ENCODE measurements at places on chromosomes 3 and 15.
A peak's percentile ranks its signal among the peaks of the same experiment; 100 is the strongest.

GRCh38 chr15:75663931-75664421 lies 16.3 kb downstream of the SNX33 start:
- no peak for DNase-seq

DNA sequence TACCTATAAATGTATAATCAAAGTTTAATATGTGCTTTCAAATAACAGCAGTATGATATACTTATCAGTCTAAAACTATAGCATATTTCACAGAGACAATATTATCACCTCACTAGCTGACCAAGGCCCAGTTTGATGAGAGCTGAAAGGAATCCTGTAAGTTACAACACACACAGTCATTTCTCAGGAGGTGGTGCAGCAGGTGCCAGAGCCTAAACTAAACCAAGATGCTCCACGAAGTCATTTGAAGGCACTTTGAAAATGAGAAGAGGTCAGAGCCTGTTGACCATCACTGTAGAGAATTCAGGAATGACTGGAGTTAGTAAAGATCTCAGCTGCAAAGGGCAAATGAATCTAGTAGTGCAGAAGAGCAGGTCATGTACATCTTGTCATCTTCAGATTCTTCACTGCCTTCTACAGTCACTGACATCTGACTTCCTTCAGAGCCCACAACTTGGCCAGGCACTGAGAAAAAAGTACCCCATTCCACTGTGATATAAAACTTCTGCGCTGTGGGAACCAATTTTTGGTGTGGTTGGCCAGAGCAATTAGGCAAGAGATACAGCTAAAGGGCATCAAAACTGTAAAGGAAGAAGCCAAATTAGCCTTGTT lies 7.9 kb downstream of the GBE1 start:
- DNase-seq = no peak

GRCh38 chr15:45048794-45049631 lies 26.0 kb downstream of the SORD start:
- DNase-seq = no peak

DNA sequence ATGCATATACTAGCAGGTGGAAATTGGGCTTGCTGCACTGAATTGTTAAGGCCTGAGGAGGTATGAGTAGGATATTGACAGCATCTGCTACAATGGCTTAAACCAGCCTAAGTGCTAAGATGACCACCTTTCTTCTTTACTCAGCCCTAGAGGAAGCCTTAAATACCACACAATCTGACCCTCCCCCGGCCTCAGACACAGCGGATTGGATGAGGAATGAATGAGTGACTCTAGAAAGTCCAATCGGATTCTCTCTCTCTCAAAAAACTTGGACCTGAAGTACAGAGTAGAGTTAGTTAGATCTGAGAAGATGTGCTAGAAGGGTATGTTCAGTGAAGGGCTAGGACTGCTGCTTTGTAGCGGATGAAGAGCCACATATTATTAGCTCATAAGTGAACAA lies 39.9 kb upstream of the C3orf49 start:
- DNase-seq = no peak

DNA sequence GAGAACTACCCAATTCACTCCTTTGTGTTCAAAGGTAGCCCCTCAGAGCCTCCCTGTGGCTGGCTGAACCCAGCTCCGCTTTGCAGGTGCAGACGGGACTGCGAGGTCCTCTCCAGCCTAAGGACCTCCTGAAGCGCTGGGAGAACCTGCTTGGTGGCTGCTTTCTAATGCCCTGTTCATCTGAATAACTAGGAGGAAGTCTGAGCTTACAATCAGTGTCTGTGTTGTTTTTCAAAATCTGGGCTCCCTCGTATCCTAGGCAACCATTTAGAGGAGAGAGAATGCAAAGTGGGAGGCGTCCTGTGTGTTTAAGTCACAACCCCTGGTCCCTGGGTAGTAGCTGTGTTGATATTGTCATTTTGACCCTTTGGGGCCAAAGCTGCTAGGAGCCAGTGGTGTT lies 99.9 kb downstream of the GABRG3 start:
- DNase-seq = no peak

DNA sequence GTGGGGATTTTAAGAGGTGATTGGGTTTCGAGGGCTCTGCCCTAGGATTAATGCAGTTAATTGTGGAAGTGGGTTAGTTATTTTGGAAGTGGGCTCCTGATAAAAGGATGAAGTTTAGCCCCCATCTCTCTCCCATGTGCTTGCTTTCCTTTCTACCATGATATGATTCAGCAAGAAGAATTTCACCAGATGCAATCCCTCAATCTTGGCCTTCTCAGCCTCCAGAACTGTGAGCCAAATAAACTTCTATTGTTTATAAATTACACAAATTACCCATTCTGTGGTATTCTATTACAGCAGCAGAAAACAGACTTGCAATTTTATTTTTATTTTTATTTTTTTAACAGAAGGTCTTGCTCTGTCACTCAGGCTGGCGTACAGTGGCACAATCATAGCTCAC lies 27.3 kb upstream of the UBE2E1 start:
- DNase-seq = peak; percentile 25

DNA sequence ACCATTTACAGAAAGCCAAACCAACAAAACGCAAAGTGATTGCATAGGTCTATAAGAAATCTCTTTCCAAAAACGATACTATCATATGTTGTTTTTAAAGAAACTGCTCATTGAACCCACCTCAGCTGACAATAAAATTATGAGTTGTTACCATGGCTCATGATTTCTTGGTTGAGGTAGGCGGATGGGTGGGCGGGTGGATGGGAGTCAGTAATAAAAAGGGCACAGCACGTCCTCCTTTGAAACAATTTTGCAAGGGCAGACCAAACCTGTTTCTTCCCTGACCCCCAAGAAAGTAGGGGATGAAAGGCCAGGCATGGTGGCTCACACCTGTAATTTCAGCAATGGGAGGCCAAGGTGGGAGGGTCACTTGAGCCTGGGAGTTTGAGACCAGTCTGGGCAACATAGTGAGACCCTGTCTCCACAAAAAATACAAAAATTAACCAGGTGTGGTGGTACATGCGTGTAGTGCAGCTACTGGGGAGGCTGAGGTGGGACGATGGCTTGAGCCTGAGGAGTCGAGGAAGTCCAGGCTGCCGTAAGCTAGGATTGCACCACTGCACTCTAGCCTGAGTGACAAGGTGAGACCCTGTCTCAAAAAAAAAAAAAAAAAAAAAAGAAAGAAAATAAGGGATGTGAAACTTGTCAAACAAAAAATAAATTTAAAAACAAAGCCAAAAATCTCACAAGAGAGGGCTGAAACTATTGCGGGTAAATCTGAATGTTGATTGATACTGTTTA lies 2.1 kb downstream of the ABHD10 start:
- no peak for DNase-seq

DNA sequence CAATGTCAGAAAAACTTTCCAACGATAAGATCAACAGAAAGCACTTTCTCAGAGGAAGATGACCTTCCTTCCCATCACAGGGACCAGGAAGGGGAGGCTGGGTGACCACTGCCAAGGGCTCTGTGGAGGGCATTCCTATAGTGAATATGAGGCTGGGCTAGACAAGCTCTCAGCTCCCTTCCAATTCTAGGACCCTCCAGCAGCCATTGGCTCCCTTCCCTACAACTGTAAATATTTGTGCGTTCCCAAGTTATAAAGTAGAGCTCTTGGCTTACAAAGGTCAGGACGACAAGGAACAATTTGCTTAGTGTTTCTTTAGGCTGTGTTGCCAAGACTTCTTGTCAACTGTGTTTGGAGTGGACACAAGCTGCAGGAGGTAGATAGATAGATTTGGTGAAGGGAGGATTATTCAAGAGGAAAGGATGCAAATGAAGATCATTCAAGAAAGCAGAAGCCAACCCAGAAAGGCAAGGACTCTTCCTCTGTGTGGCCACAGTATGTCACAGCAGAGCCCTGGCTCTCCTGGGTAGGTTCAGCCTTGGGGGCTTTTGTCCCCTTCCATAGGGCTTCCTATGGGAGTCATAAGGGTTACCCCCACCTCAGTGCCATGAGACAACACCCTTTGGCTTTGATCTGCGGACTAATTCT lies 223.6 kb upstream of the TLE3 start:
- no peak for DNase-seq

GRCh38 chr15:74499366-74499765 lies 38.4 kb upstream of the UBL7 start:
- no peak for DNase-seq

GRCh38 chr3:123656691-123657090 lies 71.8 kb upstream of the HACD2 start:
- DNase-seq = no peak

GRCh38 chr3:42042747-42043098 lies 48.4 kb upstream of the TRAK1 start:
- DNase-seq = no peak

DNA sequence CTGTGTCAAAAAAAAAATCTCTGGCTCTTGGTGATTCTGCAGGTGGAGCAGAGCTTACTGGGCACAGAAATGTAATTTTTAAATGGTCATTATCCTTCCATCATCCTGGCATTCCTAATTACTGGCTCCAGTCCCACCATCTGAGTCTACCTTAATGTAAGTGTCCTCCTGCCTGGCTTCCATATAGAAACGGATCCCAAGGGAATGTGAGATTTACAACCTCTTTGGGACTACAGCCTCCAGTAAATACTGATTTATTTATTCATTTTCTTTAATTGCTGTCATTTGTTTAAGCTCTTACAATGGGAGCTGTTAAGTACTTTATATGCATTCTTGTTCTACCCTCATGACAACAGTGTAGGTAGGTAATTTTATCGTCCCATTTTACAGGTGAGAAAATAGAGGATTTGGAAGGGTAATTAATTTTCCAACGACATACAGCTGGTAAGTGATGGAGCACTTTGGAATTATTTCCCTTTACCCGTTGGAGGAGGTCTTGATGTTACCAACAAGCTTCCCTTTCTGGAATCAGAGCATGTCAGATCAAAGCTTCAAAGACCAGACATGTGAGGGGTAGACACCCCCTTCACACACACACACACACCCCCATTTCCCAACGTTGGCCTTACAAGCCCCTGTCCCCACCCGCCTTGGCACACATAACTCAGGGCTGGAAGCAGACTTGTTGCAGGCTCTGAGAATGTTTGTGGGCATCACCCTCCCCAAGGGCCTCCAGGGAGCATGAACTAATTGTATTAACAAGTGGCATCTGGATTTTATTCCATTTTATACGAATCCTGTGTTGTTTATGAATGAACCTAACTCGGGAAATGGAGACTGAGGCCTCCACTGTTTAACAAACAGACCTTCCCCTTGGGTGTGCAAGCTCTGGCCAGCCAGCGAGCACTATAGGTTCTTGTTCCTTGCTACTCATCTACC lies 116.9 kb downstream of the ALDH1A2 start:
- no peak for DNase-seq

DNA sequence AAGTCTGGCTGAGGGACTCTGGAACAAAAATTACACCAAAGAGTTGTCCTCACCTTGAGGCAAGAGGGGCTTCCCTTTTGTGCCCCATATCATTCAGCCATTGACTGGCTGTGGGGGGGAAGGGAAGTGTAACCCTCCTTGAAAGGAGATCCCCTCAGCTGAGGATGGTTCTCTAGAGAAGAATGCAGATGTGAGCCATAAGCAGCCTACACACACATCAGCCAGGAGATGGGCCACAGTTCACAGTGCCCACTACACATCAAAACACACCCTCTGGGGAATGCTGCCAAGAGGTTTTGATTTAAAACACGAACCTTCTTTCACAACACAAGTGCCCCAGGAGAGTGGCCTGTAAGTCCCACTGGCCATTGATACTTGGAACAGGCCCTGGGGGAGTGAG lies 231.2 kb upstream of the CTDSPL start:
- DNase-seq = no peak

All from fibroblast of skin of right quadriceps (primary cell).